ENCODE measurements at places on chromosomes 1 and 21.

DNA sequence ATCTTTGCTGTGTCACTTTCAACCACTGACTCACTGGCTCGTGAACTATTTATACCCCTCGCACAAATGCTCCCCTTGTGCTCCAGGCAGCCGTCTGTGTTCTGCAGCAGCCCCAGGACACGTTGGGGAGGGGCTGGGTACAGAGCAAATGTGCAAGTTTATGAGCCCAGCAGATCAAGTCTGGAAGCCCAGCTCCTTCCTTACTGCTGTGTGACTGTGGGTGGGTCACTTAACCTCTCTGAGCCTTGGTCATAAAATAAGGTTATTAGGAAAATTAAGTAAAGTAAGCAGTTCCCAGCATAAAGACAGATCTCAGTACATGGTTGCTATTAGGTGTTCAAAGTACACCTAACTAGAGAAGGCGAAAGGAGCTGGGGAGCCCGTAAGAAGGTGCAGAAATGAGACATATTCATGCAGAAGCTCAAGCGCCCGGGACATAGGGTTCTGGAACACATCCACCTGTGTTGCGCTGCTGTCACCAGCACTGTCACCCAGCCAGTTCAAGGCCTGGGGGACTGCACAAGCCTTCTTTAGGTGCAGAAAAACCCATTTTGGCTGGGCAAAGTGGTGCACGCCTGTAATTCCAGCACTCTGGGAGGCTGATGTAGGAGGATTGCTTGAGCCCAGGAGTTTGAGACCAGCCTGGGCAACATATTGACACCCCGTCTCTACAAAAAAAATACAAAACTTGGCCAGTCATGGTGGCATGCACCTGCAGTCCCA, 13.8 kb downstream of the EFHD2 start:
- DNase-seq, result no peak

- DNase-seq, result no peak
Observed at GRCh38 chr1:223792046-223792445, 53.7 kb downstream of the TP53BP2 start.

DNA sequence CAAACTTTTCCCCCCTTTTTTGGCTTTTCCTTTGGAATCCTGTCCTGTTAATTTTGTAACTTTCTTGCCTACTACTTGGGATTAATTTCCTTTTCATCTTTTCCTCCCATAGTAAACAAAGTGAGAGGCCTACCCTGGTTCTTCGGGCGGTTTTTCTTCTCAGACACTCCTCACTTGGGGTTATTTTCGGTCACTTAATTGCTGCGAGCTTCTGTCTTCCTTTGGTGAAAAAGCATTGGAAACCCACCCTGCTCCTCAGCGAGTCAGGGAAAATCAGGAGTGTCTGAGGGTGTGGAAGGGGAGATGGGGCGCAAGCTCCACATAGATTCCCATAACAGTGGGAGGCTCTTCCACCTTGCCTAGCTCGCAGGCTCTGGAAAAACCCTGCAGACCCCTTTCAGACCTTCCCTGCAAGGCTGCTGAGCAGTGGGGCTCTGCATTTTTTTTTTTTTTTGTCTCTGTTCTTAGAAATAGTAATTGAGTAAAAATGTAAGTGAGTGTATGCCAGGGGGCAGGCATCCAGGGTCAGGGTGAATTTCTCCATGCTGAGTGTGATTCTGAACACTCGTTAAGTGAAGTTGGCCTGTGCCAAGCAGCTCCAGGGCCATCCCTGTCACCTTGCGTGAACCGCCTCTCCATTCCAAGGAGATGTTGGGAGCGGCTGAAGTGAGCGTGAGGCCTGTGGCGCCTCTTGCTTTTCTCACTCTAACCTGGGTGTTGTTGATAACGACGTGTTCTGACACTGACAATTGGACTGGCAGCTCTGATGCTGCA, 20.3 kb downstream of the TGFB2 start:
- no peak for DNase-seq

DNA sequence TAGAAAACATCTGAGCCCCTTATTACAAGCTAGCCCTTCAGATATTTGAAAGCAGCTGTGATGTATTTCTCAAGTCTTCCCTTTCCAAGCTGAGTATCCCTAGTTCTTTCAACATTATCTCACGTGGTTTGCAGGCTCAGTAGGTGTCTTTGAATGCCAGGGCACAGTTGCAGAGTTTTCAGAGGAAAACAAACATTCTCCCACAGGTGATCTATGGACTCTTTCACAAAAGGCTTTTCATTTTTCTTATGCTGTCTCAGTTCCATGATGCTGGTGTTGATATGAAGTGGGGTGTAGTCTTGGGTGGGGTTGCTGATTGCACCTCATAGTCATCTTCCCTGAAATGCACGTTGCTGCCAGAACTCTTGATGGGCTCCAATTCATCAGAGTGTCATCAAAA, 17.3 kb downstream of the CACNA1E start:
- DNase-seq, result no peak

- DNase-seq, result no peak
Observed at GRCh38 chr1:203214871-203215270, 14.6 kb downstream of the CHIT1 start.

GRCh38 chr21:45102391-45102932, 28.1 kb downstream of the ADARB1 start:
- no peak for DNase-seq

GRCh38 chr1:232271991-232272589, 357.8 kb downstream of the SIPA1L2 start:
- DNase-seq, result peak; percentile 35

DNA sequence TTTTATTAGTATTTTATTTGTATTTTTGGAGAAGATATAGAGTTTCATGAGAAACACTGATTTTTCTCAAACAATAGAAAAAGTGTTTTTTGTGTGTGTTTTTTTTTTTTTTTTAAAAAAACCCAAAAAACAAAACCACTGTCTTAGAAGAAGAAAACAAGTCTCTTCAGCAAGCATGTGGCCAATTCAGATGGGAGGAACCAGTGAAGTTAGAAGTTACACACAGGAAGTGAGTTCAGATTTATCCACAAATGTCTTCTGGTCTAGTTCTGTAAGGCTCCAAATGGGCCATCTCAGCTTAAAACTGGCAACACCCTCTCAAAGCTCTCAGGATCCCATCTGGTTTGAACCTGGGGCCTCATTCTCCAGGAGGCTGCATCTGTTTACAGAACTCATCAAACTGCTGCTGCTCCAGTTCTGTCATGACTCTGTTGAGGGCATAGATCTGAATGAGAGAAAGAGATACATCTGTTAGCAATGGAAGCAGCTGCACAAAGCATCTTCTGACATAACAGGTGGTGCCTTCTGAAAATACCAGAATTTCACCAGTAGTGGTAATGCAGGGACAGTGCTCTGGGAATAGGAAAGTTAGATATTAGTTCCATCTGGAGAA, 9.8 kb upstream of the ERMAP start:
- DNase-seq, result no peak

GRCh38 chr1:115136706-115137105, 47.4 kb upstream of the TSPAN2 start:
- no peak for DNase-seq

DNA sequence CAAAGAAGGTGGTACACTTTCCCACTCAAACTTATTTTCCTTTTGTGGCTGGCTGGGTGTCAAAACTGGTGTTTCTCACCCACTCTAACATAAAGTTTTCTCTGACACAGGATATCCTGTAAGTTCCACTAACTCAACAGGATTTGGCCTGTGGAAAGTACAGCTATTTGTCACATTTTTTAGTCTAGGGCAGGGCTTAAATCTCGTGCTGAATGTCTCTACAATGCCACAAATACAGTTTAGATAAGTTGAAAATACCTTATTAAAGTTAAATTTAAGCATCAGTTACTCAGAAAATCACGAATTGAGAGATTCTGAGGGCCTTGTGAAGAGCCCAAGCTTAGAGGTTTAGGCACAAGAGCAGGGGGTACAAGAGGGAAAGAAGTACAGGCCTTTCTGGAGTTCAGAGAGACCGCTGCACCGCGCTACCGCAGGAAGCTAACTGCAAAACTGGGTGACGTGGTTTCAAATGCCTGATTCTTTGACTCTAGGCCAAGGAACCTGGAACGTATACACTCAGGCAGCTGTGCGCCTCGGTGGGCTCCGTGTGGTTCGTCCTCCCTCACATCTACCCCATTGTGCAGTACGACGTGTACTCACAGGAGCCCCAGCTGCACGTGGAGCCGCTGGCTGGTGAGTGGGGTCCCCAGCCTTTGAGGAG, 23.4 kb upstream of the PWP2 start:
- no peak for DNase-seq

GRCh38 chr21:17391811-17392340, 121.0 kb upstream of the CXADR start:
- no peak for DNase-seq

DNA sequence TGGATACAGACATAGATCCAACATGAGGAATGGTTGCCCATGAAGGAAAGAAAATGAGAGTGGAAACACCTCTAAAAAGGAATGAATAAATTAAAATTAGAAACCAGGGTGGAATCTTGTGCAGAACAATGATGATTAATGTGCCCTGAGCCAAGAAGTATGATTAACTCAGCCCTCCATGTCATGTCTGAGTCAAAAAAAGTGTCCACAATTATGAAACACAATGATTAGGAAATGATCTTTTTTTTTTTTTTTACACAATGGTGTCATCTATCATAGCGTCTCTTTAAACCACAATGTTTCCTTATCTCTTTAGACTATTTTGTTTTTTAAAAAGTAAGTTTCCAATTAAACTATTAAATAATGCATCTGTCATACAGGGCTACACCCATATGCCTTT, 78.9 kb upstream of the RAB4A start:
- DNase-seq, result no peak

GRCh38 chr1:2073382-2074230, 23.4 kb downstream of the PRKCZ start:
- DNase-seq, result no peak

DNA sequence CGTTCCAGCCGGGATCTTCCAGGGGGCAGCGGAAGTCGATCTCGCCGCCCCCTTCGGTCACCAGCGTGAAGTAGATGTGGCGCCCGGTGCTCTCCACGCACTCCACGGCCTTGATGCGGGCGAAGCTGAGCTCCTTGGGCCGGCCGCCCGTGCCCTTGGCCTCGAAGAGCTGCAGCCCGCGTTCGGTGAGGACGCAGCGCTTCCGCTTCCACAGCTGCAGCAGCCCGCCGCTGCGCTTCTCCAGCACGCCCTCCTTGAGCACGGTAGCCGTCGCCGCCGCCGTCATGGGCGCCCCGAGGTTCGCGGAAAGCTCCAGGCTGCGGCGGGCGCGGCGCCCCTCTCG, 516 bp downstream of the PHLDA3 start:
- no peak for DNase-seq

DNA sequence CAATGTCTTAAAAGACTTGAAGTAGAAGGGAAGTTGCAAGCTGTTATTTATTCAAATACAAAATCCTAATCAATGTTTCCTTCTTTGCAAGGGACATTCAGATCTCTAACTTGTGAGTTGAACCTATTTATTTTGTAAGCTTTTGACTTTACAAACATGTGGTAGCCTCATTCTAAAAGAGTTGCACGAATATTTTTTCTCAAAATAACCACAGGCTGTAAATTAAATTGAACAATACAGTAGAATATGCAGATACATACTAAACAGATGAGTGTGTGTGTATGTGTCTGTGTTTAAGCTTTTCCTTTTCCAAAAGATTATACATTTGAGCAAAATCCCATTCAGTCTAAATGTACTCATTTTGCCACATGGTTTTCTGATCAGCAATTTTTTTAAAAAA, 4.8 kb upstream of the DYNLT5 start:
- DNase-seq, result no peak

GRCh38 chr1:79575424-79575823, 568.9 kb upstream of the ADGRL4 start:
- no peak for DNase-seq

- no peak for DNase-seq
Observed at GRCh38 chr1:169309178-169310166, 58.1 kb downstream of the NME7 start.

GRCh38 chr1:201659572-201659971, 120.6 kb downstream of the NAV1 start:
- DNase-seq, result no peak

DNA sequence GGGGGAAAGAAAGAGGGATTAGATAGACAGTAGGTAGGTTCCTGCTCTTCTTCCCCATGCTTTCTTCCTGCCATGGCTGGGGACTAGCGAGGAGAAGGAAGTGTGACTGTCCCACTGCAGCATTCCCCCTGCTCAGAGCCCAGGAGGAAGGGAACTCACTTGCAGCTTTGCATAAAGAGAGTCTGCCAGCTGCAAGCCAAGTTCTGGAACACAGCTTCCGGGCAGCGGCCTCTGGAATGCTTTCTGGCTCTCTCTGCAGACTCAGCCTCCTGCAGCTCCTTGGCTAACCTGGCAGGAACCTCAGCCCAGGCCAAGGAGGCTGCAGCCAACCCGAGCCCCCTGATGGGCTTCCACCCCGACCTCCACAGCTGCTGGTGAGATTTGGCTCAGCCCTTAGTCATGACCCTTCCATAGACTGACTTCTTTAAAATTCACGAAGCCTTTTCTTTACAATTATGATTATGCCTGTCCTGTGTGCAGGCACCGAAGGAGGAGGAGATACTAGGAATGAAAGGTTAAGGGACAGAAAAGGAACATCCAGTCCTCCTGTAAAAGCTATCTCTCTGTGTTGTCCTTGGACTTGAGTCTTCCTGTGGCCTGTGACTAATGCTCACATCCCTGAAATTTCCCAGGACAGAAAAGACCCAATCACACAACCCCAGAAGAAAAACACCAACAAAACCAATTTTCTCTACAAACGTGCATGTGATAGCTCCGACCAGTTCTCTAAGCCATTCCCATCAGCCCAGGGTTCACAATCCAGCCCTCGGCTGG, 108.2 kb upstream of the OLIG2 start:
- no peak for DNase-seq

DNA sequence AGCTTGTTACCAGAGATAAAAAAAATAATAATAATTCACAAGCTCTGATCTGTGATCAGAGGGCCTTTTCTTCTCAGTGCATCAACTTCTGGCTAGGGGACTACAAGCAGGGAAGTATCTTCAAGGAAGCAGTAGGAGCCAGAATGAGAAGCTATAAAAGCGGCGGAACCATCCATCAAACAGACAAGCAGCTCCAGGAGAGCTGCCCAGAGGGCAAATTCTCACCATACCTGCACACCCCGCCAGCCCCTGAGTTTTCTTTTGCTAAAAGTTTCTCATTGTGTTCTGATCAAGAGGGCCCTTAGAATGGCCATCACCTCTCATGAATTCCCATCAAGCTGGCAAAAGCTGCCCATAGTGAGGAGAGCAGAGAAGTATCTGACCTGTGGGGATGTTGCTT, 99.4 kb downstream of the SMYD2 start:
- no peak for DNase-seq
